DMS 273 treated with DMSO at 0.1 percent for 48 hours (cell line): ENCODE measurements at places on chromosomes 2 and 18.

GRCh38 chr2:98012561-98012991 lies 16.8 kb upstream of the TMEM131 start:
- no peak for DNase-seq

GRCh38 chr2:224596289-224596688 lies 11.1 kb upstream of the CUL3 start:
- DNase-seq = no peak

DNA sequence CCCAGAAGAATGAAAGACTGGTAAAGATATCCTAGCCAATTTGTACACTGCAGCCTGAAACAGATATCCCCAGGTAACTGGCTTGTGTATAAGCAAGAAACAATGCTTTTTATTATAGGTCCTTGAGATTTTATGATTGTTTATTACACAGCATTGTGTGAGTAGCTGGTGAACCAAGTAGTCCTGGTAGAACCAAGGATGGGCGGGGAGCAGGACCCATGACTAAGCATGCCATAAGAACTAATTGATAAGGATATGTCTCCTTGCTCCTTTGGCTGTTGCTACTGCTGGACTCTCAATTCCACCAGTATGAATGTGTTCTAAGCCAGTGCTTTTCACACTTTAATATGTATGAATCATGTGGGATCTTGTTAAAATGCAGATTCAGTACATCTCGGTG lies 12.3 kb upstream of the ALMS1 start:
- DNase-seq = no peak

DNA sequence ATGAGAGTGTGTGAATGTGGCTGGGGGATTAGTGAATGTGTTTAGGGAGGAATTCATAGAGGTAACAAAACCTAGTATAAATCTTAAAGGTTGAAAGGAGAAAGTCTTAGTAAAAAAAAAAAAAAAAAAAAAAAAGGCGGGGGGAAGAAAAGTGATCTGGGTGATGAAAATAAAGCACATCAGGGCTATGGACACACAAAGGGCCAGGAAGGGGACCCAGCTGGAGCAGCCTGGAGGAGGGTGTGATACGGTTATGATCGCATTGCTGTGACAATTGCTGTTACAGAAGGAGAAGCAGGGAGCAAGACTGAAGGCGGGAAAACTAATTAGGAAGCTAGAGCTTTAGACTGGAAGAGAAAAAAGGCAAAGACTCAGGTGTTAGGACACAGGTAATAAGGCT lies 85.4 kb downstream of the DLGAP1 start:
- no peak for DNase-seq

DNA sequence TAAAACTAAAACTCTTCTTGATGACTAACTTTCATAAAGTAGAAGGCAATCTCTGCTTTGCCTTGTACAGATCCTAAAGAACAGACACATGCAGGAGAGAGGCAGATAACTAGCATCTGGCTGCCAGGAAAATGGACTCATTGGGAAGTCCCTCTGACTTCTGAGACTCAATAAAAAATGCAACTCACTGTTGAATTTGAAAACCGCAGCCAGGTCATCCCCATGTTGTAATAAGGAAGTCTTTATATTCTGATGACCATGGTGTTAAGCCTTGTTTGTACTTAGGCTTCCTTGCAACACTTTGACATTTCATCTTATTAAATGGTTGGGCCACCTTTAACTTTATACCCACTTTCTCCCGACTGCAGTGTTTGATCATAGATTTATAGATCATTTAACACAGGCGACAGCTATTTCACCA lies 375.1 kb upstream of the KCNH7 start:
- no peak for DNase-seq

DNA sequence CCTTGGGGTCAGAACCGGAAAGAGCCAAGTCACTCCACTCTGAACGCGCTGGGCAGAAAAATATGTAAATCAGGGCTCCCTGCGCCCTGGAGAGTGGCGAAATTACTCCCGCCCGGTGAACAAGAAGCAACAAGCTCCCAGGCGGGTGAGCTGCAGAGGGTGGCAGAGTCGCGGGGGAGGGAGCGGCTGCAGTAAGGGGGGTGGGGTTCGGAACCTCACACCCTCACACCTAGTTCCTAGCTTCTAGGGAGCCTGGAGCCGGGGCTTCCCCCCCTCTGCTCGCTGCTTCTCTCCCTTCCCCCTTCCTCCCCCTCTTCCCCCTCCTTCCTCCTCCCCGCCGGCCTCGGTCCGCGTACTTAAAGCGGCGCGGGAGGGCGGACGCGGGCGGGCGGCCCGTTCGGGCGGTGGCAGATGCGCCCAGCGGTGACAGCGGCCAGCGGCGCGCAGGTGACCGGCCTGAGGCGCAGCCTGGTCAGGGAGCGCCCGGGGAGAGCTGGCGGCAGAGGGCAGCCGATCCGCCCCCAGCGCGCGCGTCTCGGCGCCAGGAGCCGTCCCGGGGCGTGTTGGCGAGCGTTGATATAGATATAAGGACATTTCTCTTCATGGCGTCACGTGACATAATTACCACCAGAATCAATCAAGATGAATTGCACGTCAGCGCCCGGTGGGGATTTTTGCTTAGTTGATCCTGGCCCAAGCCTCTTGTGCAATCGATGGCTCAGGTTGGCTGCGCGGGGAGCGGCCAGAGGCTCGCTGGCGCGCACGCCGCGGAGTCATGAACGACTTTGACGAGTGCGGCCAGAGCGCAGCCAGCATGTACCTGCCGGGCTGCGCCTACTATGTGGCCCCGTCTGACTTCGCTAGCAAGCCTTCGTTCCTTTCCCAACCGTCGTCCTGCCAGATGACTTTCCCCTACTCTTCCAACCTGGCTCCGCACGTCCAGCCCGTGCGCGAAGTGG lies at the start of gene HOXD11:
Gene HOXD11, plus strand, starts transcription at position 700 of the 959 bp plus-strand sequence. Its CDS starts 76 bp downstream, at position 776.
- DNase-seq = no peak

DNA sequence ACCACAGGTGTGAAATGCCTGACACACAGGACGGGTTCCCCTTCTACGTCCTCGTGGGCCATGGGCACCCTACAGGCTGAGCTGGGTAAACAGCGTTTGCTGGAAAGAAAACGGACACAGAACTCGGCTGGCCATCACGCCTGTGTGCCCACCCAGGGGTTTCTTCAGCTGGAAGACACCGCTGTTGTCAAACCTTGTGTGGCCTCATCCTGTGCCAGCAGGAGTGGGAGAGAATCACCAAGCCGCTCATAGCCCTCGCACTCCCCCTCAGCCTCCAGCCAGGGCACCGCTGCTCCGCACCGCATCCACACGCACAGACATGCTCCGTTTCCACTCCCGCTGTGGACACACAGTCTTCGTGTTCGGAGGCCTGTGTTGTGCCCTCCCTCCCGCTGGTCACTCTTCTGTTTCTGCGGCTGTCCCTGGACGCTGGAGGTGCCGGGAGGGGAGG lies 161.4 kb downstream of the PXDN start:
- DNase-seq = no peak

GRCh38 chr2:96501471-96501874 lies 3.7 kb downstream of the NEURL3 start:
- DNase-seq = no peak

GRCh38 chr2:191878548-191879279 lies 31.8 kb upstream of the CAVIN2 start:
- DNase-seq = no peak

DNA sequence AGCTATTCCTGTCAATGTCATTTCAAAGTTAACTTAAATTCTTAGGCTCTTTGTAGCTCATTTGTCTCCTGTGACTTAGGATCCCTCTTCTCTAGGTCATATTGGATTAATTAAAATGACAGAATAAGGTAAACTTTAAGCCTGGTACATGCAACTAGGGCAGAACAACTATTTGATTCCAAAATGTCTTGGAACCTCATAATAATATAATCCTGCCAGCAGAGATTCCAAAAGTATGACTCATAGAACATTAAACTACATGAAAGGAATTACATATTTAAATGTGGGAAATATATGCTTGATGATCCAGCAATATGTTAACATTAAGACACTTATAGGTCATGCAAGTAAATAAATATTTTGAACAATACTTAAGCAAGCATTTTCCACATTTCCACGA lies 63.3 kb downstream of the COL3A1 start:
- DNase-seq = no peak

GRCh38 chr2:30707304-30707903 lies 99.8 kb downstream of the CAPN13 start:
- no peak for DNase-seq

DNA sequence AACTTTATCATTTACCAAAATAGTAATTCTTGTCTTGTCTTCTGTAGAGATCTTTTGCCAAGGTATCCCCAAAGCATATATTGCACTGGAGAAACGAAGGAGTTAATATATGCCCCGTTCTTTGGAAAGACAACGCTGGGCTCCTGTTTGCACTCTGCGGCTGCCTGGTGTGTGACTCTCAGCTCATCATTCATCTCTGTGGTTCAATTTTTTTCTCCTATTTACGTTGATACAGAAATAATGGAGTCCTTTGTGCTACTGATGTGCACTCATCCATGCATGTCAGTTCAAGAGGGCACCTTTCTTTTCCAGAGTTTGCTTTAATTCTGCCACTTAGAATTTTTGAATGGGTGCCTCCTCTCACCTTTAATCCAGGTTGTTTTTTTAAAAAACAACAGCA lies 655.5 kb downstream of the DCDC2C start:
- no peak for DNase-seq

DNA sequence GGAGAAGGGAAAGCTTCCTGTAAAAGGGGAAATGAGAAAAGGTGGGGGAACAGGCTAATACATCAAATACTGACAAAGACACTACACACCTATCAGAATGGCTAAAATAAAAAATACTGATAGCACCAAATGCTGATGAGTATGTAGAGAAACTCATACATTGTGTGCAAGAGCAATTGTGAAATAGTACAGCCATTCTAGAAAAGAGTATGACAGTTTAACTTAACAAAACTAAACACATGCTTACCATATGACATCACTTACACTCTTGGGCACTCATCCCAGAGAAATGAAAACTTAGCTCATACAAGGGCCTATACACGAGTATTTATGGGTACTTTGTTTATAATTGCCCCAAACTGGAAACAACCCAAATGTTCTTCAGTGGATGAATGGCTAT lies 53.4 kb downstream of the ZNF638 start:
- no peak for DNase-seq

- no peak for DNase-seq
Measured at GRCh38 chr2:161116509-161116908, 43.7 kb upstream of the TANK start.

DNA sequence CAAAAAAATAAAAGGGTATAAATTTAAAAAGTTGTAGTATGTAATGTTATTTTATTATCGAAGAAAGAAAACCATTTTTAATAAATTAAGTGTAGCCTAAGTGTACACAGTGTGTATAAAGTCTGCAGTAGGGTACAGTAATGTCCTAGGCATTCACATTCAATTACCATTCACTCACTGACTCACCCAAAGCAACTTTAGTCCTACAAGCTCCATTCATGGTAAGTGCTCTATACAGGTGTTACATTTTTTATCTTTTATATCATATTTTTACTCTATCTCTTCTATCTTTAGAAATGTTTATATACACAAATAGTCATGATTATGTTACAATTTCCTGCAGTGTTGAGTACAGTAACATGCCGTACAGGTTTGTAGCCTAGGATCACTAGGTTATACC lies 59.5 kb downstream of the RABL2A start:
- no peak for DNase-seq

DNA sequence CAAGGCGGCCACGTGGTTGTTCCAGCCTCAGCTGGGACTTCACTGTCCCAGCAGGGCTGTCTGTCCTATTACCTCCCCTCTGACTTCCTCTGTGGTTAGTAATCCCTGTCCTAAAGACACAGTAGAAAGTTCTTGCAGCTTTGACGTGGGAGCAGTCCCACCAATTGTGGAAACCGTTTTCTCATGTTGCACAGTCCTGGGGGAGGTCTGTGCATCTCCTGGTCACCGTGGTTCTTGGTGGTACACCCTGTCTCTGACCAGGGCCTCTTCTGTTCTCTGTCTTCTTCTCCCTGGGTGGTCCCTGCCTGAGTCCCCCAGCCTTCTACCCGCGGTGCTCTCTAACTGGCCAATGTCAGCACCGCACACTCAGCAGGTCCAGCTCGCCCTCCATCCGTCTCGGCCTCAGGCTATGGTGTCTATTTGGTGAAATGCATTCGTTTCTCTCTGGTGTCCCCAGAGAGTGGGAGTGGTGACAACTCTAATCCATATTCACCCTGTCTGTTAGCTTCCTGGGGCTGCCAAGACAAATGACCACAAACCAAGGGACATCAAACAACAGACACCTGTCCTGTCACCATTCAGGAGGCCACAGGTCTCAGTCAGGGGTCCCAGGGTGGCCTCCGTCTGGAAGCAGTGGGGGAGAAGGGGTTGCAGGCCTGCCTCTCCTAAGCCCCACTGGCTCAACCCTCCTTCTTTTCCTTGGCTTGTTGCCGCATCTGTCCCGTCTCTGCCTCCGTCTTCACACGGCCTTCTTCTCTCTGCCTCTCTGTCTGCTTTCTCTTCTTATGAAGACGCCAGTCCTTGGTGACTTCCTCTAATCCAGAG lies 99.8 kb downstream of the SH3BP4 start:
- DNase-seq = no peak

DNA sequence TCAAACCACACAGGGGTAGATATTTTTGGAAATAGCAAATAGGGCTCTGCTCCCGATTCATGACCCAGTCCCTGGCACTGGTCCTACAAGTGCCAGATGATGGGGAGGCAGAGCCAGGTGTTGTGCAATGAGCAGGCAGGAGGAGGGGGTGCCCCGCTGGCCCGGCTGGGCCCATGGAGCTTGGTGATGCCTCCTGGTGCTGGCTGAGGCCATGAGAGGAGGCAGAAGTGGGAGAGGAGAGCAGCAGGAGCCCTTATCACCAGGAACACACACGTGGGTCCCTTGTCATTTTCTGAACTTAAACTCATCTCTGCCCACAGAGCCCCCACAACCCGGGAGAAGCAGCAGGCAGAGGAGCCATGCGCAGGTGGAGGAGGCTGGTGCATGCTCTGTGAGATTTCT lies 90.5 kb upstream of the MAPK4 start:
- DNase-seq = no peak

DNA sequence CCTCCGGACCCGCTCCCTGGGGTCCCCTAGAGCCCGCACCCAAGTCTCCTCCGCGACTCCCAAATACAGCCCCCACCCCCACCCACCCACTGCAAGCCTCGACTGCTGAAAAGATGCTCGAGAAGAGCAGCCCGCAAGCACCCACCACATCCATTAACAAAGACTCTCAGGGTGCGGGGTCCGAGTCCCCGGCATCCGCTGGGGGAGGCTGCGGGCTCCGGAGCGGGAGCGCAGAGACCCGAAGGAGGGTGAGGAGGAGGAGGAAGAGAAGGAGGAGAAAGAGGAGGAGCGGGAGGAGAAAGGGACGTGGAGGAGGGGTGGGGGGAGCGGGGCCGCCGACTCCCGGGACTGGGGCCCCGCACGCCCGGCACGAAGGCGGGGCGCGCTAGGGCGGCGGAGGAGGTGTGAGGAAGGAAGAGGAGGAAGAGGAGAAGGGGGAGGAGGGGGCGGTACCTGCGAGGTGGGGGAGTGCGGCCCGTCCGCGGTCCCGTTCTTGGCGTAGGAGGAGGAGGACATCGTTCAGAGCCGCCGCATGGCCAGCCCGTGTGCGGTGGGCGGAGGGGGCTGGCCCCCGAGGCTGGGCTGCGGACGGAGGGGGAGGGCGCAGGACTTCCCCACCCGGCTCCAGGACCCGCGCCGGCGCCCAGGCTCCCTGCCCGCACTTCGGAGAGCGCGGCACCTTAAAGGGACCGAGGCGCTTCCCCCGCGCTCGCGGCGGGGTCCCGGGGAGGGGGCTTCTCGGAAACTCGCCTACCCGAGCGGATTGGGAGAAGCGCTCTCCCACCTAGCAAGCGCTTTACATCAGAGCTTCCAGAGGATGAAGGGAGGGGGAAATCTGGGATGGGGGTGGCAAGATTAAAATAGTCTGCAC lies at the start of gene CACNB4:
Gene CACNB4, minus strand, starts transcription at position 549 of the 871 bp plus-strand sequence.
- DNase-seq = no peak

- DNase-seq = no peak
Measured at GRCh38 chr2:8380566-8380965, 301.3 kb upstream of the ID2 start.
